Activated B cell treated with CpG ODN at 0.5 μM for 24 hours (primary cell): ENCODE measurements at places on chromosomes 6 and 20. TPM values are rescaled to one million over a fixed set of nuclear protein-coding genes. Genes with fewer than 3 reads are reported as not detected.

TREM2 gene
- not detected in 2 replicates for total RNA-seq

DAAM2 gene
- total RNA-seq = not detected in 2 replicates

GRCh38 chr6:92024110-92024509 lies 1395.2 kb downstream of the EPHA7 start:
- H3K27ac ChIP-seq = no peak overlapping the region
- no peaks in the 10 kb centered on the region for H3K4me1 ChIP-seq
- no peak overlapping the region for H3K4me3 ChIP-seq
- no peak for DNase-seq
- no peaks in the 10 kb centered on the region for H3K27me3 ChIP-seq

GRCh38 chr20:658731-659291 lies 5.8 kb upstream of the SRXN1 start:
- no peak overlapping the region for H3K4me3 ChIP-seq
- no peak overlapping the region for H3K27ac ChIP-seq
- H3K27me3 ChIP-seq = peaks cover 45% of the 10 kb centered on the region
- no peak for DNase-seq

- no peaks in the 10 kb centered on the region for H3K4me1 ChIP-seq
- no peaks in the 10 kb centered on the region for H3K36me3 ChIP-seq
- peaks cover 15% of the 10 kb centered on the region for H3K27me3 ChIP-seq
- no peak overlapping the region for H3K27ac ChIP-seq
- DNase-seq = no peak
These were observed 9.6 kb downstream of the GATA5 start for GRCh38 chr20:62466072-62466760.

DNA sequence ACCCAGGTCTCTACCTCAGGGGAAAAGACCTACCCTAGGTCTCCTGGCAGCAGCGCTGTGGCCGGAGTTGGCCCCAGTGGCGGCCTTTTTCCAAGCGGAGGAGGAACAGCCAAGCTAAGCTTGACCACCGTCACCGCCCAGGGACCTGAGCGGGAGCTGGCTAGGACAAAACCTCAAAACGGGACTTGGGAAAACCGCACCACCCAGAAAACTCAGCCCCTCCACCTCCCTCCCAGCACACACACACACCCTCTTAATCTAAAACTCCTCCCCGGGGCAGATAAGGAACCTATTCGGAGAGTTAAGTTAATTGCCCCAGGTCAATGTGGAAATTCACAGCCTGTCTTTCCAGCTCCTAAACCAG lies 2.7 kb upstream of the TRERF1 start:
- peaks cover 4% of the 10 kb centered on the region for H3K36me3 ChIP-seq
- H3K27me3 ChIP-seq = peaks cover 3% of the 10 kb centered on the region
- peaks cover 32% of the 10 kb centered on the region for H3K4me1 ChIP-seq
- peak overlapping the region; percentile 90 for H3K4me3 ChIP-seq

- no peak for DNase-seq
- H3K4me3 ChIP-seq = no peak overlapping the region
- H3K27me3 ChIP-seq = no peaks in the 10 kb centered on the region
- H3K4me1 ChIP-seq = peaks cover 11% of the 10 kb centered on the region
These were observed 127.9 kb upstream of the EDN1 start for GRCh38 chr6:12162213-12162612.

GRCh38 chr6:66993272-66993671 lies 1286.2 kb upstream of the EYS start:
- H3K36me3 ChIP-seq = no peaks in the 10 kb centered on the region
- no peaks in the 10 kb centered on the region for H3K27me3 ChIP-seq
- DNase-seq = no peak
- no peaks in the 10 kb centered on the region for H3K4me1 ChIP-seq

- DNase-seq = no peak
- no peak overlapping the region for H3K27ac ChIP-seq
- no peaks in the 10 kb centered on the region for H3K27me3 ChIP-seq
- H3K4me3 ChIP-seq = no peak overlapping the region
These were observed 664.8 kb downstream of the MMUT start for GRCh38 chr6:48798296-48798695.

- H3K27ac ChIP-seq = peak overlapping the region; percentile 98
- H3K4me3 ChIP-seq = peak overlapping the region; percentile 93
- no peaks in the 10 kb centered on the region for H3K27me3 ChIP-seq
- H3K36me3 ChIP-seq = peaks cover 4% of the 10 kb centered on the region
These were observed 54.7 kb upstream of the HFE start for GRCh38 chr6:26032340-26033084.
